ENCODE measurements at places on chromosomes 3 and 15.

GRCh38 chr3:17047162-17047561 lies 162.4 kb downstream of the PLCL2 start:
- no peak for DNase-seq

- no peak for DNase-seq
Measured at GRCh38 chr3:185175370-185175987, 22.6 kb upstream of the C3orf70 start.

GRCh38 chr3:11924518-11924917 lies 77.8 kb upstream of the TAMM41 start:
- DNase-seq = no peak

DNA sequence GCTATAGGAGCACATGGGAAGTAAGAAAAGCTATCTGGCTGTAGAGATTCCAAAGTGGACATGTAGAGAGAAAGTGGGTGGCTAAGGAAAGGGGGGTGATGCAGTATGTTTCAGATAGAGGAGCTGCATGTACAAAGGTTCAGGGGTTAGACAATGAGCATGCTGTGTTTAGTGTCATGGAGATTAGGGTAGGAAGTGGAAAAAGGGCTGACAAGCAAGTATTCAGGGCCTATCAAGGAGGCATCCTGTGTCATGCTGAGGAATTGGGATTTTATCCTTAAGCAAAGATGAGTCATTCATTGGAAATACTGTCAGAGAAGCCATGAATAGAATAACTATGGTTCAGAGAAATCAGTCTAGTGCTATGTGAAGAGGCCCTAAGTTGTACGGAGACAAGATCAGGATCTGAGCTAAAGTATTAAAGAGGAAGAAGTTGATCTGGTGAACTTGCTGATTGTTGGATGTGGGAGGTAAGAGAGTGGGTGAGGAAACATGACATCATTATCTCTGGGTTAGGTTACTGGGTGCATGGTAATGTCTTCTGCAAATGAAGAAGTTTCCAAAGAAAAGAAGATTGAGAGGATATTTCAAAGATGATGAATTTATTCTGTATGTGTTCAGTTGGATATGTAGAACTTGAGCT lies 176.7 kb upstream of the GOLIM4 start:
- no peak for DNase-seq

DNA sequence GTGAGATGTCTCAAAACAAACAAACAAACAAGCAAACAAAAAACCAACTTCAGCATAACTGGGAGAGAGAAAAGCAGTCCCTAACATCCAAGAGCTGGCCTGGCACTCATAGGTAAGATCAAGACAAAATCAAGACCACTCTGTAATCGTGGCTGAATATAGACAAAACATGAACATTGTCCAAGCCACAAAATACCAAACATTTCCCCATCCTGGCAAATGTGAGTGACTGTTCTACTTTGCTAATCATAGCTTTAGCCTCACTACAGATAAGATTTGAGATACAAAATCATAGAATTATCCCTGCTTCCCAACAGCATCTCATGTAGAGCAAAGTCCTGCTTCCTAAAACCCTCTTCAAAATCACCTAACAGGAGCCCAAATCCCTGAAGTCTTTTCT lies 116.7 kb upstream of the PRTG start:
- DNase-seq = no peak

GRCh38 chr3:5429517-5429890 lies 242.0 kb downstream of the EDEM1 start:
- no peak for DNase-seq

DNA sequence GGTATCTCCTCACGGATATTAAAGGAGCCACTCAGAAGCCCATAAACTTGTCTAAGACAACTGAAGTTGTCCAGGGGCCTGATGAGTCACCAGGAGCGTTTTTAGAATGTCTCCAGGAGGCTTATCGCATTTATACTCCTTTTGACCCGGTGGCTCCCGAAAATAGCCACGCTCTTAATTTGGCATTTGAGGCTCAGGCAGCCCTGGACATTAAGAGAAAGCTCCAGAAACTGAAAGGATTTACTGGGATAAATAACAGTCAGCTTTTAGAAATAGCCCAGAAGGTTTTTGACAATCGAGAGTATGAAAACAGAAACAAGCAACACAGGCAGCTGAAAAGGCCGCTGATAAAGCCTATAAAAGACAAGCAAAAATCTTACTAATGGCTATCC lies 4.1 kb downstream of the DET1 start:
- DNase-seq = no peak

GRCh38 chr3:108124337-108125152 lies 33.7 kb upstream of the CD47 start:
- DNase-seq = peak; percentile 21

DNA sequence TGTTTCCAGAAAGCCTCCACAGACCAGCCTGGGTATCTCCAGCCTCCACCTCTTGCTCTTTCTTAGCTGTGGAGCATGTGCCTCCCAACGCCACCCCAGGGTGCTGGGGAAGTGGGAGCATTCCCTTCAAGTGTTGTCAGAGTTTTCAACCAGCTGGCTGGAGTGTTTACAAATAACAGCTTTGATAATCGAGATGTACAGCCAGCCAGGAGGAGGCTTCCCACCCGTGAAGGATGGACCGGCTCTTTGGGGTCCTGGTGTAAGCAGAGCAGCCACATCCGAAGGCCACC lies 8.5 kb upstream of the OXTR start:
- DNase-seq = no peak

- no peak for DNase-seq
Measured at GRCh38 chr3:142259359-142259758, 34.0 kb upstream of the GK5 start.

- DNase-seq = no peak
Measured at GRCh38 chr15:49877873-49878521, 241.0 kb downstream of the ATP8B4 start.

DNA sequence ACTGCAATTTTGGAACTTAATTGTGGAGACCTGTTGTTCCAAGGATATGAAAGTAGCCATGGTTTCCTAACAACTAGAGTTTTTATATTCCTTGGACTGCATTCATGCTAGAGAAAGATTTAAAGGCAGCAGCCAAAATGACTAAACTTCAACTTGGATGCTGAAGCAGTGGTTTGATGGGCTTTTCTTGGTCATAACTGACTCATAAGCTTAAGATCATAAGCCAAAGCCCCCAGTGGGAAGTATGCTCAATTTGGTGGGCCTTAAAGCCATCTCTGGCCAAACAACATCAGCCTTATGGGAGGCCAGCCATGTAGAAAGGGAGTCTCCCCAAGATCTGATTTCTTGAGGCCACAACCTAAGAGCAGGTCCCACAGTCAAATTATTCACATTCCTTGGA lies 80.2 kb downstream of the ZNF280D start:
- no peak for DNase-seq

DNA sequence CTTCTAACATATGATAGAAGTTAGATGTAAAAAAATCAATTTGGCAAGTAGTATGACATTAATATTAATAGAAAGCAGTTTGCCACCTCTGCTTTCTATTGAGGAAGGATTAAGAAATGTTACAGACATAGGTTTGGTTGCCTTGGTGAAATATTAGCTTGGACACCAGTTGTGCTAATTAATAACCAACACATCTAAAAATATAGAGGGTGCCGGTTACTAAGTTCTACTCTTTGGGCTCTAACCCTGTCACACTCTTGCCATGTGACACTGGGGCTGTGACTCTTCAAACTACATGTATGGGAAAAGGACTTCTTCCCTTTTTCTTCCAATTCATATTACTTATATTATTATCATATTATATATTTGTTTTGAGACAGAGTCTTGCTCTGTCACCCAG lies 64.4 kb downstream of the TRIM71 start:
- no peak for DNase-seq

All from CD8-positive, alpha-beta T cell (primary cell).